ENCODE measurements at places on chromosomes 4 and X.

DNA sequence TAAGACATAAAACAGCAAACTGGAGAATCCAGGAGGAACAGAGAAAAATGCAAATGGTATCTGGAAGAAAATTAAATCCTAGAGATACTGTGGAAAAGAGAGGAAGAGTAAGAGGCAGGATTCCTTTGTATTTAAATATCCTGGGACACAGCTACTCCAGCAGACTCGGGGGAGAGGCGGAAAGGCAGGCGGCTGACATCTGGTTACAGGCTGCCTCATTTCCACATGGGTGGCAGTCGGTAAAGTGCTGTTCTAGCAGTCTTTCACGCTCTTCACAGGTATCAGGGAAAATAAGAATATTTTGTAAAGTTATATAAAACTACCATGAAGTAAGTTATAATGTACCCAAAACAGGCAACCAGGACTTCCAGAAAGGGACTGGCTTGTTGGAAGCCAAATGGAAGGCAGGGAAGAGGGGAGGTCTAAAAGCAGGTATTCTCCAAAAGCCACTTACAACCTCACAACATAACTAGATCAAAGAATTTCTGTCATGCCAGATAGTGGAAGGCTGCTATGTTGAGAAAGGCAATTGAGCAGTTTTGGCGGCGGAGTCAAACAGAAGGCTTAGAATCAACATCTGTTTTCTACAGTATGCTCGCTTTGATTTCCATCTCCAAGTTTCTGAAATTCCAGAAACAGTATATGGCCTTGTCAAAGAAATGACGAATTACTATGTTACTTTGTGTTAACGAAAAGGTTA is 1.3 kb upstream of the TIGD2 start:
- no peak for DNase-seq

DNA sequence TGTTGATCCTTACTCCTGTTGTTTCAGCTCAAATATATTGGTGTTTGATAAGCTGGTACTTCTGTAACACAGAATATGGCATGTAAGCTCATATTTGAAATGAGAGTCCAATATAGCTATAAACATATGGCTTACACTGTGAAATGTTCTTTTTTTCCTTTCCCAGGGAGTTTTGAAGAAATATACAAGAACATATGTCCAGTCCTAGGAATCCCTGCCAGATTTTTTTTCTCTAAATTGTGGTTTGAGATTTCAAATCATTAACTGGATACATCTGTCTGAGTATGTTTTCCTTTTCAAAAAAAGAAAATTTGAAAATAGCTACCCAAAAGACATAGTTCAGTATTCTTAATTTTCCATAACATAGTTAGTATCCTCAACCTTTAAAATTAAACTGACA is 60.2 kb downstream of the HMGB2 start:
- DNase-seq: no peak

- DNase-seq: no peak
Measured at GRCh38 chr4:152856960-152857359, 77.2 kb downstream of the ARFIP1 start.

DNA sequence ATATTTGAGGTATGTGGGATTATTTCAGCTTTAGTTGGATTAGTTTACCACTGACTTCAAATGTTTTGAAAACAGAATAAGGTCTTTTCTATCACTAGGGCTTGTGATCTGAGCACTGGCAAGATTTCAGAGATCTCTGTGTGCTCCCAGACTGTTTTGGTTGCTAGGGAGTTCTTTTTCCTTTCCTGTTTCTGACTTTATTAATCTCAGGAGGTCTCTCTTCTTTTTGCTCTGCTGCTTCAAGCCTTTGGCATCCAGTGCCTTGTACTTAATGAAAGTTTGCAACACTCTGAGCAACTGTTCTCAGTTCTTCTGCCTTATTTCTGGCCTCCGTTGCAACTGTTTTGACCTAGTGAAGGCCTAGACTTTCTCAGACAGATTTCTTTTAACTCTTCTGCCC is 32.1 kb upstream of the PAQR3 start:
- no peak for DNase-seq

- DNase-seq: peak; percentile 5
Measured at GRCh38 chrX:122113376-122113775, 1066.0 kb downstream of the GLUD2 start.

- no peak for DNase-seq
Measured at GRCh38 chr4:47786958-47787370, 50.9 kb downstream of the CORIN start.

GRCh38 chrX:18426004-18426320 is 554 bp downstream of the CDKL5 start:
- no peak for DNase-seq

- DNase-seq: no peak
Measured at GRCh38 chr4:110484029-110484428, 8.1 kb downstream of the ENPEP start.

- DNase-seq: no peak
Measured at GRCh38 chrX:115630204-115630603, 69.2 kb downstream of the PLS3 start.
